Left ventricle myocardium inferior (tissue), 1 donor: ENCODE measurements at places on chromosomes 12 and 14. TPM values are rescaled to one million over a fixed set of nuclear protein-coding genes. Genes with fewer than 3 reads are reported as not detected.
A peak's percentile ranks its signal among the peaks of the same experiment; 100 is the strongest.

GRCh38 chr12:4829161-4829792 lies 80.4 kb upstream of the KCNA1 start:
- no peak for DNase-seq

- peak; percentile 92 for DNase-seq
Observed at GRCh38 chr12:14803011-14803829, at the start of the genes C12orf60 and WBP11. TSS of gene C12orf60 (plus strand) at chr12:14803670. CDS start at chr12:14822936, 19,266 bp downstream. TSS of gene WBP11 (minus strand) at chr12:14803478. CDS start at chr12:14801383, 2,095 bp downstream.

DNA sequence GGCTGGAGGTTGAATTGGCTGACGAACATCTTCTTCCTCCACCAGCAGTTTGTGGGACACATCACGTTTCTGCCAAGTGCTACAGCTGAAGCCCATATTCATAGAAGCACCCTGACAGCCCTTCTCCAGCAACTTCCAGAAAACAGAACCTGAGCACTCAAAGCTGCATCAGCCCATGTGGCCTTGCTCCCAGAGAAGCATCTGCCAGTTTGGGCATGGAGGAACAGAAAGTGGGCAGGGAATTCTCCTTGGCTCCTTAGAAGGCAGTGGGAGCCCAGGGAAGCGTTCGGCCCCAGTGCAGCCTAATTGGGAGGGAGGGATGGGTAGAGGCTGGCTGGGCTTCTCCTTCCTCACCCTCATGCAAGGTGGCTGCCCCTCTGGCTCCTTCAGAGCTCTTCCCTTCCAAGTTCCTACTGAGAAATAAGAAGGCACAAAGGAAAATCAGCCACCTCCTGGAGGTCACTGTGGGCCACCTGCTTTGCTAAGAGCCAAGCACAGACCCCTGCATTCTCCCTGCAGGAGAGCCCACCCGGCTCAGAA lies 4.1 kb upstream of the NGB start:
- no peak for DNase-seq

GRCh38 chr12:49893753-49894750 lies 9.6 kb downstream of the FAIM2 start:
- no peak for DNase-seq

Gene FAIM2
- 7.4 TPM for total RNA-seq

DNA sequence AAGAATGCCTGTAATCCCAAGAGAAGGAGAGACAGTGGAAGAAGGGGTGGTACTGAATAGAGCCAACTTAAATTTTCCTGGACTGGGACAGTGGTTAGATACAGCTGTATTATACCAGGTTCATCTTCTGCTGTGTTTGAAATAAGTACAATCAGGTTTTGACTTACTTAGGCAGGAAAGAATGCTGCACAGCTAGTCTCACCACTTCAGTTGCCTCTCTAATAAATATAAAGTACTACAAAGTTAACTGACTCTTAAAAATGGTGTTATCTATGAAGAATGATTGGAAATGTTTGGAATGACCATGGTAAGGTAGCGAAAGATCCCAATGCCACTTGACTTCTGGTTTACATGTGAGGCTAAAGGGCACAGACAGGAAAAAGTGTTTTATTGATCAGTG lies 652.1 kb downstream of the NOVA1 start:
- DNase-seq = no peak

DNA sequence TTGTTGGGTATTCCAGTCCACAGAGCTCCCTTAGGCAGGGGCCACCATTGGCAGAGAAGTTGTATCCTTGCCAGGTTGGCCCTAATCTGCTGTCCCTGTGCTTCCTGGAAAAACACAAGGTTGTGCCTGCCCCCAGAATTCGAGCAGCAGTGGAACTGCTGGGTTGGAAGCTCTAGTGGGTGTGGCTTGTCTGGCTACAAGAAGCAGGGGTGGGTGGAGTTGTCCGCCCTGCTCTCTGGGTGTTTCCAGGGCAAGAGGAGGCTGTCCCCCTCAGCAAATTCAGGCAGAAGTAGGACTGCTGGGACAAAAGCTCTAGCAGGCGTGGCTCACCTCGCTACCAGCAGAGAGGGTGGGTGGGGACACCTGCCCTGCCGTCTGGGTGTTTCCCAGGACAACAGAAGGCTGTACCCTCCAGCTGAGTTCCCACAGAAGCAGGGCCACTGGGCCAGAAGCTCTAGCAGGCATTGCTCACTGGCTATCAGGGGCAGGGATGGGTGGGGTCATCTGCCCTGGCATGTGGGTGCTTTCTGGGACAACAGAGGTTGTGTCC lies 72.8 kb upstream of the NPAS3 start:
- DNase-seq = no peak

Gene CMA1
- 0.66 TPM for total RNA-seq

DNA sequence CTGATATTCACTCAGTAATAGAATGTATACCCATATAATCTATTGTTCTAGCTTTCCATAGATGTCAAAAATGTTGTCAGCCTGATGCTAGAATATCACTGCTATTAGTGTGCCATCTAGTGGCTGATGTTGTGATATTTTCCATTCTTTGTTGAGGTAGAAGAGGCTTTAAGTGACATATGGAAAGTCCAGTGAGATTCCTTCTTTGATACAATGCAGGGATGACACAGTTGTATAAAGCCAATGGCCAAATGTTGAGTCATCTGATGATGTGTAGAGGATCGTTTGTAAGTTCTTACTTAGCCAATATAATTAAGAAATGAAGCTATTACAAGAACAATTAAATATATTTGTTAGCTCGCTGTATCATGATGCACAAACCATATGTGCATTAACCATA lies 58.1 kb upstream of the PCED1B start:
- DNase-seq = no peak

DNA sequence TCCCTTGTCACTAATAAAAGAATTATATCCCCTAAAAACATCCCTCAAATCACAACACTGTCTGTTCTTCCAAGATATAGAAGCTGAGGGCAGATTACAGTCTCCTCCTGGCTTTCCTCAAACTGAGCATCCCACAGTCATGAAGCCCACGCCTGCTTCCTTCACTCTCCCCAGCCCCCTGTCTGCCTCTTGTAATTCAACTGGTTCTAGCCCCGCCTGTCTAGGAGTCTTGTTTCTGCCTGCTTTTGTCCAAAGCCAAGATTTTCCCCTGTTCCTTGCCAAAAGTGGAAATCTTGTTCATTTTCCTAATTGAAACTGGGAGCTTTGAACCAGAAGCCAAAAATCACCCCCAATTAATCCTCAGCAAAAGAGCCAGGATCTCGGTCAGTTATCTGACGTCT lies 35.9 kb upstream of the PWP1 start:
- DNase-seq = no peak

GRCh38 chr12:69685810-69686209 lies 13.3 kb downstream of the BEST3 start:
- DNase-seq = no peak

Gene OR10P1
- total RNA-seq = not detected

- no peak for DNase-seq
Observed at GRCh38 chr12:123057513-123058265, 77.2 kb downstream of the ARL6IP4 start.

DNA sequence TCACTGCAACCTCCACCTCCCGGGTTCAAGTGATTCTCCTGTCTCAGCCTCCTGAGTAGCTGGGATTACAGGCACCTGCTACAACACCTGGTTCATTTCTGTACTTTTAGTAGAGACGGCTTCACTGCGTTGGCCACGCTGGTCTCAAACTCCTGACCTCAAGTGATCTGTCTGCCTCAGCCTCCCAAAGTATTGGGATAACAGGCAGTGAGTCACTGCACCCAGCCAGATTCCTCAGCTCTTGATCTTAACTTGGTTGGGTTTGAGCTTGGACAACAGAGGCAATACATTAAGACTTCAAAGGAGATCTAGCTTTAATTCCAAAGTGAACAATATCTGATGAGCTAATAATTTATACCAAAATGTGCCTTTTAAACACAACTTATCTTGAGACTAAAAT lies 5.6 kb downstream of the DAZAP2 start:
- no peak for DNase-seq

- DNase-seq = no peak
Observed at GRCh38 chr14:102821252-102821651, 44.0 kb downstream of the TRAF3 start.

Gene SSTR1
- 0.69 TPM for total RNA-seq

Gene KRT5
- not detected for total RNA-seq

Gene INHBE
- total RNA-seq = not detected

GRCh38 chr12:124350491-124350890 lies 55.6 kb downstream of the RFLNA start:
- DNase-seq = no peak

- DNase-seq = no peak
Observed at GRCh38 chr14:68665792-68666204, 127.1 kb downstream of the ZFP36L1 start.

DNA sequence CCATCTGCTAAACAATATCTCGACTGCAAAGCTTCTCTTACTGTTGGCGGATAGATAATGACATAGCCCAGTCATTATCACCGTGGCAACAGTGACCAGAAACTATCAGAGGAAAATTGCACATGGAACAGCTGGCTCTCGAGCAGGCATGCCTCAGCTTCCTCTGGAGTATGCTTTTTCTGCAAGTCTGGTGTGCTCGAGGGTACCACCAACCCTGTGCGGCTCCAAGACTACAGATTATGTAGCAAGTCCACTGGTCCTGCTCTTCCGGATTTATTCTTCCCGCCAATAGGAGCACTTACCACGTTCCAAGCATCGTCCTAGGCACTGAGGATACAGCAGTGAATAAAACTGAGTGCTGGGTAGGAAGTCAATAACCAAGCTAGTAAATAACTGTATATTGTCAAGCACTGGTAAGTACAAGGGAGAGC lies 1.4 kb upstream of the GLRX5 start:
- no peak for DNase-seq

- no peak for DNase-seq
Observed at GRCh38 chr14:46147452-46147851, 504.1 kb downstream of the RPL10L start.

- DNase-seq = no peak
Observed at GRCh38 chr12:4443616-4444015, 2.0 kb downstream of the FGF6 start.

- DNase-seq = no peak
Observed at GRCh38 chr14:33691907-33692306, 259.0 kb downstream of the EGLN3 start.

DNA sequence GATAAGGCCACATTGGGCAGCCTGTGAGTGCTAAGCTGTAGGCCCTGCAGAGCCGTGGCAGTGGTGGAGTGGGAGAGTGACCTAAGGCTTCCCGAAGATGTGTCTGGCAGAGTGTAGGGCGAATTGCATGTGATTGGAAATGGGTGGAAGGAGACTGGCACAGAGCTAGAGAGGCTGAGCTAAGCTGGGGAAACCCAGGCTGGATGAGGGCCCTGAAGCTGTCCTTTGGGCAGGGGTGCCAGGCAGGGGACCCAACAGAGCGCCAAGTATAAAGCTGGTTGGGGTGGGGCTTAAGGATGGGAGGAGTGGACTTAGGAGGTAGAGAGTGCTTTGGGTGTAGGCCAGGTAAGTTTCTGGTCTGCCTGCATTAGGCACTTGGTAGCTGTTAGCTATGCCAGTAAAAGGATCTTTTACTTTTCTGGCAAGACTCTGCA lies 47.9 kb downstream of the WDR20 start:
- DNase-seq = no peak

DNA sequence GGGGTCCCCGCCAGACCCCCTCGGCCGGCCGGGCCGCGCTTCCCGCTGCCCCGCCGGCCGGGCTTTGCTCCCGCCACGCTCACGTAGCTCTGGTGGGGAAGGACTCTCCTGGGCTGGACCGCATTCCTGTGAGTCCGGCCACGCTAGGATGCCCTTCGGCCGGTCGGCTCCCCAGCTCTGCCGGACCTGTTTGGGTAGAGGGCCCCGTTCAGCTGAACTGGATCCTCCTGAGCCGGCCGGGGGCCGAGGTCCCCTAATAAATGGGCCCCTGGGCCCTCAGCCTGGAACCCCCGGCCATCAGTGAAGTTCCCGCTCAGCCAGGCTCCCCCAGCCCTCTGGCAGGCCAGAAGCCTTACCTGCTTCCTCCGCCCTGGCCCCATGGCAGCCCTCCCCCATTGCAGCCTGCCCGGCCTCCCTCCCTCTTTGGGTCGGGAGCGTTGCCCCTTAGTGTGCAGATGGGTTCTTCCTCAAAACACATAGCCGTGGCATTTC lies 593 bp downstream of the UNC119B start:
- no peak for DNase-seq

- DNase-seq = no peak
Observed at GRCh38 chr12:53983950-53984572, 885 bp upstream of the HOXC10 start.

DNA sequence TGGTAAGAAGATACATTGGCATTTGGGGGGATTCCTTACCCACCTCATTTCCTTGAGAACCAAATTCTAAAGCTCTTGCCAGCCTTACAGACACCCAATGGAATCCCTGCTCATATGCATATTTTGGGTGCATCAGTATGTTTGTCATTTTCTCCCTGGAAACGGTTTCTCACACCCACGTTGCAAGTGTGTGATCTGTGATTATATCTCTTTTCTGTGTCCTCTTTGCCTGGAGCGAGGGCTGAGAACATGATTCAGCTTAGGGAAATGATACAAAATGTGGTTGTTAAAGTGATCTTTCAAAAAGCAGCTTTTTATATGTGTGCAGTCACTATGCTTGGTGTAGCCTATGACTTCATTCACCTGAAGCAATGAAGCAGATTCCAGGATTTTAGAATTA lies 52.0 kb downstream of the KCNMB4 start:
- DNase-seq = no peak

DNA sequence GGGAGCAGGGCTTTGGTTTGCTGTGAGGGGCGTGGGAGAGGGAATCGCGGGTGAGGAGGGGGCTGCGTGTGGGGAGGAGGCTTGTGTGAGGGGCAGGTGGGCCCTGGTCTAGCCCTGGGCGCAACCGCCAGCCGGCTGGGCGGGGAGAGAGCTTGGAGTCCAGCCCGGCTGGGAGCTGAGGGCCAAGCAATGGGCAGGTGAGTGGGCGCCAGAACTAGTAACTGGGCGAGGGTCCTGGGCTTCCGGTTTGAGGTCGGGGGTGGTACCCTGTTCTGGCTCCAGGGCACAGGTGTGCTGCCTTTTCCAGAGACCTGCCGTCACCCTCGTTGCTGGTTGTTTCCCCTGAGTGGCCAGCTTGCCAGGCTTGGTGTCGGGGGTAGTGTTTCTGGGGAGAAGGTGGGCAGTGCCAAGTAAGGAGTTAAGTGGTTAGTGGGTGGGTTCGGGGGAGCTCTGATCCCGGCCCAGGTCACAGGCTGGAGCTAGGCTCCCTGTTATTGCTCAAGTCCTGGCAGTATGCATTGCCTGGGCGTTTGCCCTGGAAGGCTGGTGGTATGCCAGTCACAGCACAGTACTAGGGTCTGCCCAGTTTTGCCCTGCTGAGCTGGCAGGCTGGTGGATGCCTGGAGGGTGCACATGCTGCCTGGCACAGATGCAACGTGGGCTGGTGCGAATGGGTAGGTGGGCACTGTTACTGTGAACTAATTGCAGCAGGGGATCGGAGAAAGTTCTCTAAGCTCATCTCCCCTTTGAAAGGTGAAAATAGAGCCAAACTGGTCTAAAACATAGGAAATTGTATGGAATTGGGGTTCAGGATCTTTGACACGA lies 683 bp downstream of the CIPC start:
- peak; percentile 77 for DNase-seq

Gene RIPK3
- 3.6 TPM for total RNA-seq
